ENCODE measurements at places on chromosomes 16 and 17.

DNA sequence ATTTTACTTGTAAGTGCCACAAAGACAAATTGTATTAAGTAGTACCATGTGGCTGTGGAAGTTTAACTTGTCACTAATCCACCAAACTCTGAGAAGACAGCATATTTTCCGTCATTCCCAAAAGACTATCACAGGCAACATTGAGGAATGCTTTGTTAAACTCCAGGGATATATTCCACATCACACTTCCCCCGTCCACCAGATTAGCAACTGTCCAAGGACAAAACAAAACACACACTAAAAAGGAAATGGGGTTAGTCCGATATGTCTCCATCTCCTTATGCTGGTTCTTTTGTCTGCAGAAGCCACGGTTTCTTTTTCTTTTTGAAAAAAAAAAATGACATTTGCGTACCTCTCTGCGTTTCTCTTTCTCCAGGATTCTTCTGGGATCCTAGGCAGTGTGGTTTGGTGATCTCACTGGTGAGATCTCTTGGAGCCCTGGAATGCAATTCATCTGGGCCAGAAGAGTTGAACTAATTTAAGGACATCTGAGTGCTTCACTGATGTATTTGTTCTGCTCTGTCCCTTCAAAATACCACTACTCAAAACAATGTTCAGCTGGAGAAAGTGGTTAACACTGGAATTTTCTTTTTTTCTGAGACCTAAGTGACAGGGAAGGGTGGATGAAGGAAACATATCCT is 40.6 kb downstream of the PRKCB start:
- no peak for DNase-seq

GRCh38 chr17:9837551-9838471 is 12.1 kb downstream of the GLP2R start:
- no peak for DNase-seq

DNA sequence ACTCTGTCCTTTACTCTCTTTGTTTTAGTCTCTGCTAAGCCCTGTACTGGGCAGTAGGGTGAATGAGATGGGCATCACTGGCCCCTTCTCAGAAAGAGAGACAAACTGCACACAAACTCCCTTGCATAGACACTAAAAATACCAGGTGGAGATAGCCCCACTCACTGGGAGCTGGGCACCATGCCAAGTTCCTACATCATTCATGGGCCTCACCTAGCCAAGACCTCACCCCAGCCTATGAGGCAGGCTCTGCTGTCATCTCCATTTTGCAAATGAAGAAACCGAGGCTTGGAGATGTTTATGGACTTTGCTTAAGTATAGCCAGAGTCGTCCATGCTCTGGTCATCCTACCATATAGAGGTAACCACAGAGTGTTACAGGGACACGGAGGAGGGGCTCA is 499.8 kb upstream of the CDH11 start:
- DNase-seq, result no peak

GRCh38 chr16:82924075-82924854 is 297.5 kb downstream of the CDH13 start:
- DNase-seq, result no peak

- no peak for DNase-seq
Measured at GRCh38 chr16:3578121-3578520, 918 bp upstream of the NLRC3 start.

- no peak for DNase-seq
Measured at GRCh38 chr16:19563377-19563776, 7.9 kb downstream of the VPS35L start.

GRCh38 chr17:30209930-30210329 is 25.6 kb downstream of the SLC6A4 start:
- DNase-seq, result no peak

DNA sequence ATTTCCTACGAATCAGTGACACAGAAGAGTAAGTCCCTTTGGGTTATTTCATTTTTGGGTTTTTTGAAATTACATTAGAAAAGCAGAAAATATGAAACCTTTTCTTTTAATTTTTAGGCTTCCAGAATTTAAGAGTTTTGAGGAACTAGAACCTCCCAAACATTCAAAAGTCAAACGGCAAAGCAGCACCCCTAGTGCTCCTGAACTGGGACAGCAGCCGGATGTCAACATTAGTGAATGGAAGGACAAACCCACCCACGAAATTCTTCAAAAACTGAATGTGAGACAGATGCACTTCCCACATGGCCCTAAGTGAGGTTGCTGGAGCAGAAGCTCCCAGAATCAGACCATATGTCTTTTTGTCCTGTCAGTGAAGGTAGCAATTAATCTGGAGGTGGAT is 199.4 kb downstream of the PHKB start:
- DNase-seq, result no peak

- no peak for DNase-seq
Measured at GRCh38 chr17:40777971-40778370, 4.4 kb downstream of the KRT27 start.

DNA sequence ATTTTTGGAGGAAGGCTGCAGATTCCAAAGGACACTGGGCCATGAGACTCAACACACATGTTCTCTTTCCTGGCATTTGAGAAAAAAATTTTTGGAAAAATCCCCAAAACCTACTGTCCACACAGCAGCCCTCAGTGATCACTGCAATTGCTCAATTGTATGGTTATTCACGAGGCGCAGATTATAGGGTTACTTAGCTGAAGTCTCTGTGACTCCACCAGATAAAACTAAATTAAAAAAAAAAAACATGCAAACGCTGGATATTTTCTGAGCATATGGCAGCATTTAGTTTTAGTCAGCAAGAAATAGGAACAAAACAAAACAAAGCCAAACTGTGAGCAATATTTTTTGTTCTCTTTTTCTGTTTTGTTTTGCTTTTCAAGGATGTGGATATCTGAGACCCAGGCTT is 83.8 kb upstream of the FAM20A start:
- no peak for DNase-seq

DNA sequence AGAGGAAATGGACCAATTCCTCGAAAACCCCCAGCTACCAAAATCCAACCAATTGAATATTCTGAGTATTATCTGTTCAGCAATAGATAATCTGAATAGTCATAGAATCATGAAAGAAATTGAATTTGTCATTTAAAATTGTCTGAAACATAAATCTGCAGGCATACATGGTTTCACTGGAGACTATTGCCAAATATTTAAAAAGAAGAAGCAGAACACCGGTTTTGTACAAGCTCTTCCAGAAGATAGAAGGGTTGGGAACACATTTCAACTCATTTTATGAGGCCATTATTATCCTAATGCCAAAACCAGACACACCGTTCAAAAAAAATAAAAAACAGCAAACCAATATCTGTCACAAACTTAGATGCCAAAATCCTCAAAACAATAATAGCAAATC is 195.5 kb downstream of the RPTOR start:
- DNase-seq, result no peak

- DNase-seq, result peak; percentile 43
Measured at GRCh38 chr16:27222249-27223225, 19.2 kb downstream of the KDM8 start.

DNA sequence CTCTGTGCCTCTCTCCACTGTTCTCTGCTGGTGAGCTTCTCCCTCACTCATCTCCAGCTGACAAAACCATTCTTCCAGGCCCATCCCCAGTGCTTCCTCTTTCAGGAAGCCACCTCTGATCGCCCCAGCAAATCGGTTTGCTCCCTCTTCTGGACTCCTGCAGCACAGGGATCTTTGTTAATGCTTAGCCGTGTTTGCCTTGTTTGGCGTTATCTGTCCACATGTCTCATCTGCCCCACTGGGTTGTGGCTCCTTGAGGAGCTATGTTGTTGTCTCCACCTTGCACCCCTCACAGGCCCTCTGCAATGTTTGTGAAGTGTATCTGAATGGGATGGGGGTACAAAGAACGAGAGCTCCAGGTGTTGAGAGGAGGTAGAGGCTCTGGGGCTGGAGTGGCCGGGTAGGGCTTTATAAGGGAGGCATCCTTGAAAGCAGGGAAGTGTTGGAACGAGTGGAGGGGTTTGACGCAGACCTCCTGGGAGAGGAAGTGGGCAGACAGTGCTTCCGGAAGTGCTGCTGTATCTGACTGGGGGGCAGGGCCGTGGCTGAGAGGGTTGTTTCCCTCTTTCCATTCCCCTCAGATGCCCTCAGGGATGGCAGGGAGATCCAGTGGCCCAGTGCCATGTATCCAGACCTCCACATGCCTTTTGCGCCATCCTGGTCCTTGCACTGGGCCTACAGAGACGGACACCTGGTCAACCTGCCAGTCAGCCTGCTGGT is 27.8 kb downstream of the CASKIN2 start:
- no peak for DNase-seq

- DNase-seq, result no peak
Measured at GRCh38 chr16:85610059-85610445, 3.1 kb upstream of the GSE1 start.

DNA sequence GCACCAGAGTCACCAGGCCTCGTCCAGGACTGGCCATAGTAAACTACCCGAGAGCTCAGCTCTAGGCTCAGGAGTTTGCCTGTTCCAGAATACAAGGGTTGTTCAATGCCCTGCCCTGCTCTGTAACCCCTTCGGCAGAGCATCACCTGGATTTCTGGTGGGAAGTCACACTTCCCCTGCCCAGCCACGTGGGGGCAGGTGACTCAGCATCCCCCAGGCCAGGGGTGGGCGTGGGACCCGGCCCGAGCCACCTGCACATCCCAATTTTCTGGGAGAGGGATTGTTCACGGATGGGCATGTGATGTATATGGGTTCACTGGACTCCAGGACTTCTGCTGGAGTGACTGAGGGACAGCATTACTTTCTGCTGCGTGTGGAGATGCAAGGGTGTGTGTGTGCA is 25.8 kb downstream of the COX4I1 start:
- no peak for DNase-seq

GRCh38 chr17:45300060-45300751 is 16.6 kb downstream of the MAP3K14 start:
- DNase-seq, result no peak

- DNase-seq, result no peak
Measured at GRCh38 chr17:73591296-73592078, 52.8 kb downstream of the SDK2 start.

GRCh38 chr16:57446531-57447185 is 527 bp downstream of the CIAPIN1 start:
- no peak for DNase-seq

Data from RWPE2 (cell line).